Bone marrow (tissue), 2 donors: ENCODE measurements at places on chromosomes 7 and 10.

DNA sequence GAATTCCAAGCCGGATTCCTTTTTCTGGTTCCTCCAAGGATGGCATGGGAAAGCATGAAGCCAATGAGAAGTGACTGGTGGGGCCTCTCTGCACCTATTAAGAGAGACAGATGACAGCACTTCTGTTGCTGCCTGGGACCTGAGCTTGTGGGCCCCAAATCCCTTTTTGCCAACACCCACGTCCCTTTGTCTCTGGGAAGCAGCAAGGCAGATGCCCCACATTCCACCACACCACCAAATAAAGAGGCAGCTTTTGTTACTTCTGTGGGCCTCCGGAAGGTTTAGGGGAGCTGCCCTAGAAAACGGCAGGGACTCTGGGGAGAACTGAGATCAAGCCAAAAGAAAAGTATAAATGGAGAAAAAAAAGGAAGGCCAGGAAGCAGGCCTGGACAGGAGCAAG, 3.4 kb downstream of the CCDC136 start:
- no peak for DNase-seq

- no peak for DNase-seq
Measured at GRCh38 chr7:32116436-32116835, 46.2 kb upstream of the PDE1C start.

DNA sequence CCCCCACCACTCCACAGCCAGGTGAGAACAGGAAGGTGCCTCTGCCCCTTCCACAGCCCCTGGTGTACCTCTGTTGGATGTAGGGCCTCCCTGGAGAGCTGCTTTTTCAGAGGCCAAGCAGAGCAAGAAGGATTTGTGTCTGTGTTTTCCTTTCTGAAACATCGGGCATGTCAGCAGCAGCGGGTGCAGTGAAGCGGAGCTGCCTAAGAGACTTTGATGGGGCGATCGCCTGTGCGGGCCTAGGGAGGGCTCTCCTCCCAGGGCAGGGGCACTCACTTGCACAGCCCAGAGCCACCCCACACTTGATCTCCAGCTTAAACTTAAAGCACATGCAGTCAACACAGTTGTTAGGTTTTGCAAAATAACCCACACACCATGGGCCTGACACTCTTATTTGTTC, 324.7 kb downstream of the ACTR3B start:
- no peak for DNase-seq

GRCh38 chr10:95408983-95409873, 118.4 kb upstream of the PDLIM1 start:
- no peak for DNase-seq

- no peak for DNase-seq
Measured at GRCh38 chr7:148723846-148724245, 25.1 kb downstream of the CUL1 start.

GRCh38 chr10:115082506-115082905, 10.7 kb upstream of the ATRNL1 start:
- no peak for DNase-seq

- DNase-seq: no peak
Measured at GRCh38 chr7:42452356-42452755, 215.3 kb upstream of the GLI3 start.

- DNase-seq: no peak
Measured at GRCh38 chr10:114615600-114616007, 42.5 kb downstream of the ABLIM1 start.

- no peak for DNase-seq
Measured at GRCh38 chr10:36647540-36647939, 477.9 kb upstream of the ANKRD30A start.

DNA sequence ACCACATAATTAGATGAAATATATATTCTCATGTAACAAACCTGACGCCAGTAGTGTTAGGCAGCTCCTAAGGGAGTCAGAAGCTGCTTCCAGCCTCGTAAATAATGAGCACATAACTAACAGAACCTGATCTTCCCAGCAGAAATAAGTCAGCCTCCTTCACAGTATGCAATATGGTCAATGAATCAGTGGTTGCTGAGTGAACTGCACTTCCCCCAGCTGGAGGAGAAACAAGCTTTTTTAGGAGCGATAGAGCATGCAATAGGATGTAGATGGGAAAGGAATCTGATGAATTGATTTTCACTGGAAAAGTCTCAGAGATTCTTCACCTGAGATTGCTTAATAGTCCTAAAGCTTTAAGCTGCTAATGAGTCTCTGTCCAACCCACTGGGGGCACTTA, 337.2 kb upstream of the LRGUK start:
- no peak for DNase-seq
